Stimulated activated naive CD4-positive, alpha-beta T cell (primary cell): ENCODE measurements at places on chromosomes 4 and X.

DNA sequence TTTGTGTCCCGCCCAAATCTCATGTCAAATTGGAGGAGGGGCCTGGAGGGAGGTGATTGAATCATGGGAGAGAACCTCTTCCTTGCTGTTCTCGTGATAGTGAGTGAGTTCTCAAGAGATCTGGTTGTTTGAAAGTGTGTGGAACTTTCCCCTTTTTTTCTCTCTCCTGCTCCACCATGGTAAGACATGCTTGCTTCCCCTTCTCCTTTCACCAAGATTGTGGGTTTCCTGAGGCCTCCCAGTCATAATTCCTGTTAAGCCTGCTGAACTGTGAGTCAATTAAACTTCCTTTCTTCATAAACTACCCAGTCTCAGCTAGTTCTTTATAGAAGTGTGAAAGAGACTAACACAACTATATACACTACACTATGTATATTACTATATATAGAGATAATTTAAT is 697.8 kb upstream of the HS3ST1 start:
- no peak for DNase-seq

DNA sequence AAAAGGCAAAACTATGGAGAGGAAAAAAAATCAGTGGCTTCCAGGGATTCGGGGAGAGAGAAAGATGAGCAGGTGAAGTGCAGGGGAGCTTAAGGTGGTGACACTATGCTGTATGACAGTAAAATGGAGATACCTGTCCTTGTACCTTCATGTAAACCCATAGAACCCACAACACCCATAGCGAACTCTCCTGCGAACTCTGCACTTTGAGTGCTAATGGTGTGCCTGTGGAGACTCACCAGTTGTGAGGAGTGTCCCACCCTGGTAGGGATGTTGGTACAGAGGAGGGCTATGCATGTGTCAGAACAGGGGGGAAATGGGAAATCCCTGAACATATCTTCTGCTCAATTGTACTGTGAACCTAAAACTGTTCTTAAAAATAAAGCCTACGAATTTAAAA is 42.8 kb downstream of the HMX1 start:
- DNase-seq: no peak

- DNase-seq: no peak
Measured at GRCh38 chr4:86644892-86645291, 50.8 kb downstream of the PTPN13 start.

- no peak for DNase-seq
Measured at GRCh38 chr4:113051361-113051760, 1.9 kb downstream of the ANK2 start.

GRCh38 chrX:119130911-119131310 is 3.3 kb upstream of the KIAA1210 start:
- no peak for DNase-seq

DNA sequence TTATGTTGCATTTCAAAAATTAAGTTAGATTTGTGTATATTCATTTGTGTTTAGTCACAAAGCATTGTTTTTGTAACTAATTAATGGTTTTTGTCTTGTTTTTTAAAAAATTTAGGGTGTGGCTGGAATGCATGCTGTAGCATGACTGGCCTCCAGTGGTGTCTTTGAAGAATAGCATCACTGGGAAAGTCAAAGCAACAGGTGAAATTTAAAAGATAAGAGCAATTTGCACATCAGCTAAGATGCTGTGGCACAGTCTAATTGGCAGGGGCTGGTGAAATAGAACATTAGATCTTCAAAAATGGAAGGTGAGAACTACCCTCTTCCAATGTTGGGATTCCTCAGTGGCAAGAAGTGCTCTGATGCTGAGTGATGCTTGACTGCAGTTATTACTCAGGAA is 45.3 kb downstream of the ANK2 start:
- DNase-seq: no peak

- no peak for DNase-seq
Measured at GRCh38 chrX:10380300-10380699, 223.5 kb downstream of the CLCN4 start.
